Uterus (tissue), 4 donors: ENCODE measurements at places on chromosomes 2 and 18. TPM values are rescaled to one million over a fixed set of nuclear protein-coding genes. Genes with fewer than 3 reads are reported as not detected.

Gene APCDD1
- total RNA-seq: 110 TPM

Gene FHOD3
- not detected for total RNA-seq

Gene CXCR4
- 32.4 TPM for total RNA-seq

Gene PRSS56
- not detected for total RNA-seq

Gene ESCO1
- 13.3 TPM for total RNA-seq

Gene NCKAP5
- not detected for total RNA-seq

Gene LAMA1
- 13.5 TPM for total RNA-seq

Gene CXCR1
- total RNA-seq: not detected

Gene SLC38A11
- 2.2 TPM for total RNA-seq

Gene SLC9A4
- total RNA-seq: not detected

Gene SNRNP27
- 64.6 TPM for total RNA-seq

Gene CCDC195
- not detected for total RNA-seq

Gene PTMA
- 966 TPM for total RNA-seq

Gene MEIS1
- total RNA-seq: 418 TPM

Gene ABHD1
- total RNA-seq: not detected

Gene FOXI3
- not detected for total RNA-seq

Gene ACMSD
- not detected for total RNA-seq

Gene VIT
- 1.6 TPM for total RNA-seq

Gene LRRC30
- not detected for total RNA-seq

Gene CLEC4F
- not detected for total RNA-seq

Gene BUB1
- total RNA-seq: 29.0 TPM

Gene RAX
- total RNA-seq: not detected

Gene NT5C1B
- not detected for total RNA-seq

Gene GPR55
- not detected for total RNA-seq

Gene TMEM247
- not detected for total RNA-seq

Gene ZNF396
- total RNA-seq: 0.26 TPM

Gene TMEM17
- total RNA-seq: not detected

Gene OTX1
- total RNA-seq: not detected

Gene NAT8
- not detected for total RNA-seq

Gene LTBP1
- total RNA-seq: 72.5 TPM
